ENCODE measurements at places on chromosomes 6 and 20.

DNA sequence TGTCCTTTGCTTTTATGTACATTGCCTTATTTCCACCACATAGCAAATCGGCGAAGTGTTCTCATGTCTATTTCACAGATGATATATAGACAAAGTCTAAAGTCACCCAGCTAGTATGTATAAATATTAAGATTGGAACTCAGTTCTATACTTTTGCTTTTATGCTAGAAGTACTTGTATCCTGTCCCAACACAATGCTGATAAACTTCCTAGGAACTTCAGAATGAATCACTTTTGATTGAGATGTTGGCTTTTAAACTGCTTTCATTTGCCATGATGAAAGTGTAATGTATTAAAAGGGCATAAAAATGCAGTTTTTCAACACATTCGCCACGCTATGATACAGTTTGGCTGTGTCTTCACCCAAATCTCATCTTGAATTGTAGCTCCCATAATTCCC lies 50.8 kb downstream of the GCLC start:
- DNase-seq = no peak

GRCh38 chr6:71040043-71040442 lies 83.2 kb upstream of the B3GAT2 start:
- DNase-seq = no peak

GRCh38 chr6:170152124-170152926 lies 138.6 kb downstream of the DLL1 start:
- DNase-seq = no peak

DNA sequence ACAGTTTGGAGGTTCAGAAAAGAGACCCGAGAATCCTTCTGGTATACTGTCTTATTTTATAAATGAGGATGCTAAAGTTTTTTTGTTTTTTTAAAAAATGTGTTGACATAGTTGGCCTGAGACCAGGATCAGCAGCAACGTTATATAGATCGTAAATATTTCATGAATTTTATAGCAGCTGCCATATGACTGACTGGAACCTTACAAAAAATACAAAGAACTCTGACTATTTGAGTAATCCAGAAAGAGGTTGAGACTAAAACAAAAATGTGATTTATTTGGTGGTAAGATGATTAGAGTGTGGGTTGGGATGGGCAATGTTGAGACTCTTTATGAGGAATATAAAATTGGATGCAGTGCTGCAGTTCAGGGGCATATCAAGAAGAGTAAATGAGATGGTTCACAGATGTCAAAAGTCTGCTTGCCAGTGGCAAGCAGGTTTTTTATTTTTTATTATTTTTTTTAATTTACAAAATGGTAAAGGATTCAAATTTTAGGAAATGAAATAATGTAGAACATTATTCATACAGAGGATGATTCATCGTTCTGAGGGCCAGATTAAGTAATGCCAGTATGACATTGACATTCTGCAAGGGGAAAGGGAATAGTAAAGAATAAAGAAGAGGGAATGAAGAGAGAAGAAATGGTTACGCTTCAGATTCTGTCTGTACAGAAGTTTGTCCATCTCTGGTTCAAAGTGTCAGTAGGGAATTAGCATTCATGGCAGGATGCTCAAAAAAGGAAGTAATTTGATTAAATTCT lies 58.5 kb downstream of the SCAF8 start:
- no peak for DNase-seq

- no peak for DNase-seq
These were observed 74.8 kb upstream of the MLN start for GRCh38 chr6:33878562-33878961.

- DNase-seq = no peak
These were observed 136.1 kb downstream of the PDSS2 start for GRCh38 chr6:107323133-107323785.

GRCh38 chr20:31842471-31843157 lies 2.8 kb downstream of the FOXS1 start:
- DNase-seq = no peak

DNA sequence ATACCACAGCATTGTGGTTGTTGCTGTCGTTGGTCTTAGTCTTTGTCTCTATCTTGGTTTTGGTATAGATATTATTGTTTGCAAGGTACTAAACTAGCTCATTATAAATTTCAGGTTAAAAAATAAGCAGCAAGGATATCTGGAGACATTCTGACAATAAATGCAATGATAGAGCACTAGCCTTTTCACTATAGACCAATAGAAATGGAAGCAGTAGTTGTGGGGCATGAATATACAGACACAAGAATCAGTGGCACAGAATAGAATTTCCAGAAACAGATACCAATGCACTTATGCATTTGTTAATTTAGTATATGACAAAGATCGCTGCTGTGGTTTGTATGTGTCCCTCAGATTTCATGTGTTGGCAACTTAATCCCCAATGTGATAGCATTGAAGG lies 31.1 kb upstream of the CFAP206 start:
- no peak for DNase-seq

- DNase-seq = no peak
These were observed 382.4 kb upstream of the ADGRB3 start for GRCh38 chr6:68252632-68253031.

DNA sequence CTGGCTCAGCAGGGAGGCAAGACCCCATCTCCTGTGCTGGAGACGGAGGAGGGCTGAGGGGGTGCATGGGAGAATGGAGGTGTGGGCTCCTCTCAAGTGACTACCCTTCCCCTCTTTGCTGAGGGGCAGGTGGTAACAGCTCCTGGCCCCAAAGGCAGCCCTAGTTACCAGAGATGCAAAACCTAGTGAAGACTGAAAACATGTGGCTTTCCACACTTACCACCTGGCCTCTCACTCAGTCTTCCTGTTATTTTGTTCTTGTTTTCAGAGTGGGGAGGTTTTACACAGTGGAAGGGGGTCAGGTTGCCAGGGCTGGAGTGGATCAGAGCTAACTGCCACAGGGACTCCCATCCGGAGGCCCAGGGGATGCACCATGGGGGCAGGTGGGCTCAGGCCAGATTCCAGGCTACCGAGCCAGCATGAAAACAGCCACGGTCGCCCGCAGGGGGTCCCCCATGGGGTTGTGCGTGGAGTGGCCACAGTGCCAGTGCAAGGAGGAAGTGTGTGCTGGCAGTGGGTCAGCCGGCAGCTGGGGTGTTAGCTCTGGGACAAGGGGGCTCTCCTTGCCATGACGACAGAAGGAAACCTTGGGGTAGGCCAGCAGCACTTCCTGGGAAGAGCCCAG lies 21.1 kb downstream of the MYT1 start:
- no peak for DNase-seq

DNA sequence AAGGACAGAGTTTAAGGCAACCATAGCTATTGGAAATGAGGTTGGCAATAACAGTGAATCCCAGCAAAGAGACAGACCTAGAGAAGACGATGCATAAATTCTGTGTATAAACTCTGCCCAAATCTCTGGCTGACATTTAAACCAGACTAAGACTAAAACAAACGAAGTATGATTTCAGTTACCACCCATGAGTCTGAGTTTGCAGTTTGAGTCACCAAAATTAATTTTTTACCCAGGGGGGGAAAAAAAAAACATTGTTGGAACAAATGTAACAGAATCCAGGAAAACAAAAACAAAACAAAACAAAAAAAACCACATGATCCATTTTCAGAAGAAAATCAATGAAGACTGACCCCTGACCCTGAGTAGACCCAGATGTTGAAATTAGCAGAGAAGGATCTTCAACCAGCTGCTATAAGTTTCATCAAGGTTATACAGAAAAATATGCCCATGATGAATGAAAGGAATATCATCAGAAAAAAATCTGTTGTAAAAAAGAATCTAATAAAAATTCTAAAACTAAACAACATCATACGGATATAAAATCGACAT lies 190.8 kb downstream of the GMDS start:
- DNase-seq = no peak

DNA sequence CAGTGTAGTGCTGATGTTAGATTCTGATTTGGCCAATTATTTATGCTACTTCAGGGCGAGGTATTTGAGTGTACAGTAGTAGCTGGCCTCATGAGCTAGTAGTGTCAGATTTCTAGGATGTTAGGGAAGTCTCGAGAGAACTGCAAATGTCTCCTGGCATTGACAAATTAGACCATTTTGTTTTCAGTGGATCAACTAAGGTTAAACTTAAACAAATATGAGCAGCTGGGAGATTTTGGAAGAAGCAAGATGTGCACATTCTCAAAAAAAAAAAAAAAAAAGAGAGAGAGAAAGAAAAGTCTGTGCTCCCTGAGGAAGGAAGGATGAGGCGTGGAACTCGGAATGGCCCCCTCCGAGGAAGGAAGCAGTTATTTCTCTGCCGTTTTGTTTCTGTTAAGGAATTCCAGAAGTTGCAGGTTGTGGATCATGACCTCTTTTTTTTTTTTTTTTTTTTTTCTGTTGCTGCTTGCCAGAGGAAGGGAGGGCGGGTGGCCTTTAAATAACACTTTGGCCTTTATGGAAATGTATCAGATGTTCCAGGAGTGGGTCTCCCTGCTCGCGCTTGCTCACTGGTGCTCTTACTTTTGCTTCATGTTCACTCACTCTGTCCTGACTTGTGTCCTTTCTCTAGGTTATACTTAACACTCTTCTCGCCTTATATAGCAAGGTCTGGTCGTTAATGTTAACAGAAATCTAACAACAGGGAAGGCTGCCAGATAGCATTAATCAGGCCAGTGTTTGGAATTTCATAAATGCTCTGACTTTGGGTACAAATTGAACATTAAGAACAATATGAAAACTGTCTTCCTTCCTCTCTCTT lies 124.4 kb downstream of the TCP11 start:
- no peak for DNase-seq

- DNase-seq = no peak
These were observed 3.1 kb downstream of the PXDC1 start for GRCh38 chr6:3748208-3749066.

- DNase-seq = no peak
These were observed 91.1 kb upstream of the HIVEP1 start for GRCh38 chr6:11921017-11921438.

DNA sequence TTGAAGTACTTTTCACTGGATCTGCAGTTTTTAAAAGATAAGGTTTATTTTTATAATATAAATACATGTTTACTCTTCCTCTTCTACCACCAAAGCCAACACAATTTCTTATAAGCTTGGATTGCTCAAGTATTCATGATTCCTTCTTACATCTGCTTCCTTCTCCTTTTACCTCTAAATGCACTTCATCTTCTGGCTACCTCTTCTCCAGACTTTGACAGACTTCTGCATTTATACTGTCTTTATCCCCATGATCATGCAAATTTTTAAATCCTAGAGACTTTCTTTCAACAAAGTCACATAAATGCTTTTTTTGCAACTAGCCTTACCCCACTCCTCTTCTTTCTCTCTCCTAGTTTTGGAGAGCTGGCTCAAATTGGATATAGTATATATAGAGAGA lies 142.9 kb downstream of the TFAP2B start:
- no peak for DNase-seq

DNA sequence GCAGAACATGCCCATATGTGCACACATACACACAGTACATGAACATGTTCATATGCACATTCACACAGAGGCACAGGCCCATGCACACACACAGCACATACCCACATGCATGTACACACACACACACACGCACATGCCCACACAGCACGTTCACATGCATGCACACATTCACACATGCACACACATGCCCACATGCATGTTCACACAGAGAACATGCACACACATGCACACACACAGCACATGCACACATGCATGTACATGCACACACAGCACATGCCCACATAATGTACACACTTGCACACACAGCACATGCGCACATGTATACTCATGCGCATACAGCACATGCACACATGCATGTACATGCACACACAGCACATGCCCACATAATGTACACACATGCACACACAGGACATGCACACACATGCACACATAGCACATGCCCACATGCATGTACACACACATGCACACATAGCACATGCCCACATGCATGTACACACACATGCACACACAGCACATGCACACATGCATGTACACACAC lies 25.9 kb downstream of the RNASET2 start:
- DNase-seq = no peak

DNA sequence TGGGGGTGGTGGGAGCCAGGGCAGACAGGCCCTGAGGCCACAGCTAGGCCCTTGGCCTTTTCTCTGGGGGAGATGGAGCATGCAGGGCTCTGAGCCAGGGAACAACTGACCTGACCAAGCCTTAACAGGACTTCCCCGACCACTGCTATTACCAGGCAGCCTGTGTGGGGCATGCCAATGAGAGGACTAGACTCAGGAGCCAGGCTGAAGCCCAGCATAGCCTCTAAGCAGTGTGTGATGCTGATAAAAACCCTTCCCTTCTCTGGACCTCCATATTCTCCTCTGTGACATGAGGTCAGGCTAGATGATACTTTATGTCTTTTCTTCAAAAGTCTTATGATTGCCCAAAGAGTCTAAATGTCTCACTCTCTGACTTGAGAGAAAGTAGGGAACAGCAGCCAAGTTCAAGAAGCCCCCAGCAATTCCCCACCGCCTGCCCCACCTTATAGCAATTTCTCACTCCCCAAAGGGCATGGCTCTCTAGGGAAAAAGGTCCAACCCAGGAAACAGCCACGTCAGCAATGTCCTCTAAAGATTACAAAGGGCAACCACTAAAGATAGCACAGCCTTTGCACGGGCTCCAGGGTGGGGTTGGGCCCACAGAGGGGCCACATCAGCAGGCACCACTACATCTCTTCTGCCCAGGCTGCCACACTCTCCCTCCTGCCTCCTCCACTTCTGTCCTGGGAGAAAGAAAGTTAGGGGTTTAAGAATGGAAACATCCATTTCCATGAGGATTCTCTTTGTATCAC lies 71.3 kb downstream of the TRERF1 start:
- no peak for DNase-seq

DNA sequence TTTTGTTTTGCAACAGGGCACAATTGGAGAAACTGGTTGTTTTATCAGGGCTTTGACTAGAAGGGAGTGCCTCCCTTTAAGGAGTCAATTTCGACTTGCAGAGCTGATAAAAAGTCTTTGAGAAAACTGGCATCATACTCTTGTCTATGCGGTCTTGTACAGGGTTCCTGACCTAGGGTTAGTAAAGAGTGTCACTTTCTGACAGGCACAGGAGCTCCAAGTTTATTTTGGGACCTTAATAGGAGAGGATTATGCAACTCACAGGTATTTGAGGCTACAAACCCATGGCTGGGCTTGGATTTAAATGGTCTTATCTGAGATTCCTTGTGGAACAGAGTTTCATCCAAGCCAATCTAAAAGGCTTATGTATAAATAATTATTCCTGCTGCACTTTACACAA lies 365.4 kb downstream of the HTR1B start:
- no peak for DNase-seq

- no peak for DNase-seq
These were observed 47.6 kb downstream of the CDH4 start for GRCh38 chr20:61299618-61300017.

GRCh38 chr20:24503352-24503931 lies 34.0 kb downstream of the SYNDIG1 start:
- no peak for DNase-seq

GRCh38 chr6:126574301-126574700 lies 234.4 kb downstream of the CENPW start:
- DNase-seq = no peak
